ENCODE measurements at places on chromosomes 2 and 18.

DNA sequence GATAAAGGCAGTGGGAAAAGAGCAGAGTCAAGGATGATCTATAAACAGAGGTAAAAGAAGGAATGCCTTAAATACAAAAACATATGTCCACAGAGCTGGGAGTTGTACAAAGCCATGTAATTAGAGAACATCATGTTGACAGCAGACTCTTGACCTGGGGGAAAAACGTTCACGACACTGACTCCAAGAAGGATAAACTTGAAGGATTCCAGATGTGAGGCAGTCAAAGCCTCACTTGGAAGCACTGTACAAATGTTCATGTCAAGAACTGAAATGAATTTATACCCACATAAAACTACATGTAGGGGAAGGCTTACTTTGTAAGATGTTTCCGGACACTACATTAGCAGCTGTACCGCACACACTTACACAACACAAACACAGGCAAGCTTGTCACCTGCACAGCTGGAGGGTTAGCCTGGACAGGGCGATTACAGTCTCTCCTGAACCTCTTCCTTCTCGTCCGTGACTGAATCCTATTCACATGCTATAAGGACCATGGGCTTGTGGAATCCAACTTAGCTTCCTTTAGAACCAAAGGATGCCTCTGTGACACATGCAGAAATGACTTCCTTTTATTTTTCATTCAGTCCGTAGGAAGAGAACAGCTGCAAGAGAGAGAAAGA lies 88.6 kb downstream of the SH3YL1 start:
- no peak for DNase-seq

DNA sequence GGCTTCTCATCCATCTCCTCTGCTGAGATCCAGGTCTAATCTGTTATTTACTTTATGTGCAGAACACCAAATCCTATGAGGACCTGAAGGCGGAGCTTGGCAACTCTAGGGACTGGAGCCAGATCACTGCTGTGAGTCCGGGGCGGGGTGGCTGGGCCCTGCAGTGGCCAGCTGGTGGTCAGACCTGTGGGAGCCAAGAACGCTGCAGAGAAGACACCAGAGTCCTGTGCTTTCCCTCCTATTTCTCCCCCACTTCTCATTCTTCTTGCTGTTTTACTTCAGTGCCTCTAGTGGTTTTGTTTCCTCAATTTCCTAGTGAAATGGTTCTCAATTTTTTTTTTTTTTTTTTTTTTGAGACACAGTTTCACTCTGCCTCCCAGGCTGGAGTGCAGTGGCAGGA lies 19.7 kb downstream of the VIL1 start:
- no peak for DNase-seq

- DNase-seq, result no peak
Measured at GRCh38 chr2:138997856-138998517, 217.8 kb upstream of the NXPH2 start.

DNA sequence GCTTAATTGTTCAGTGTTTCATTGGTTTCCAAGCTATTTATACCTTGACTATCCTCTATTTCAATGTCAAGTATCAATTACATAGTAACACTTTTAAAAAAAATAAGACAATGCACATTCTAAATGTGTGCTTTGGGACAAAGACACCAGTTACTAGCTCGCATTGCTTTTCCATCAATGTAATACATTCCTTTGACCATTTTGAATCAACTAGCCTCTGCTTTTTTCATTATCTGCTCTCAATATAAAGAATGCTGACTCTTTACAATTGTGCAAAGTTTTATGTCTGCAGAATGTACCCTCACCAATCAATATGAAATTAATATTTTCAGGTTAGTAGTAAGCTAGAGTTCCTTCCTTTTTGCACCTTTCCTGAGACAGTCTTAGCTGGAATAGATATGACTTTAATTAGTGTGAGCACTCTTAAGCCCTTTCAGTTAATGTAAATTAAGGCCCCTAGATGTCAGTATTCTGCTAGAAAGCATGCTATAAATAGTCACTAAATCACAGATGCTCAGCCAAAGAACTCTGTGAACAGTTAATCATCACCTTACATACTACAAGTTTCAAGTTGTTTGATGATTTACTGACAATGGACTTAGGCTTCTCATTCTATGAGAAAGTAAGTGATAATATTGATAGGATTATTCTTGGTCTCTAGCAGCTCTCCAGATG lies 413.6 kb downstream of the PTH2R start:
- no peak for DNase-seq

- no peak for DNase-seq
Measured at GRCh38 chr2:238879043-238879442, 31.2 kb downstream of the TWIST2 start.
